Urinary bladder (tissue), 4 donors: ENCODE measurements at places on chromosomes 2 and 18. TPM values are rescaled to one million over a fixed set of nuclear protein-coding genes. Genes with fewer than 3 reads are reported as not detected.
A peak's percentile ranks its signal among the peaks of the same experiment; 100 is the strongest.

DNA sequence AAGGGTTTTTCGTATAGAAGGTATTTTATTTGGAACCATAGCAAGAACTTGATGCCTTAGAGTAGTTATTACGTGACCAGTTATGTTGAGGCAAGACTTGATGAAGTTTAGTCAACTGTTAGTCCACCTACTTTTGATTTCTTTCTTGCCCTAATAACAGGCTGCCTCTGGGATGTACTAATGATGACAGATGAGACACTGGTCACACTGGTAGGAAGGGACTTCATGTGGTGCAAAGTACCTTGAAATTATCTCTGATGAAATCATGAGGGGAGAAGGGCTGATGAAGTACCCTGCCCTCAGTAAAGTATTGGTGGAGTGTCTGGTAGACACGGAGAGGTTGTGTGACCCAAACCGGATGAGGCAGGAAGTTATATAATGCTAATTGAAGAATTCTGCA is 5.4 kb downstream of the DIS3L2 start:
- DNase-seq, result no peak

DNA sequence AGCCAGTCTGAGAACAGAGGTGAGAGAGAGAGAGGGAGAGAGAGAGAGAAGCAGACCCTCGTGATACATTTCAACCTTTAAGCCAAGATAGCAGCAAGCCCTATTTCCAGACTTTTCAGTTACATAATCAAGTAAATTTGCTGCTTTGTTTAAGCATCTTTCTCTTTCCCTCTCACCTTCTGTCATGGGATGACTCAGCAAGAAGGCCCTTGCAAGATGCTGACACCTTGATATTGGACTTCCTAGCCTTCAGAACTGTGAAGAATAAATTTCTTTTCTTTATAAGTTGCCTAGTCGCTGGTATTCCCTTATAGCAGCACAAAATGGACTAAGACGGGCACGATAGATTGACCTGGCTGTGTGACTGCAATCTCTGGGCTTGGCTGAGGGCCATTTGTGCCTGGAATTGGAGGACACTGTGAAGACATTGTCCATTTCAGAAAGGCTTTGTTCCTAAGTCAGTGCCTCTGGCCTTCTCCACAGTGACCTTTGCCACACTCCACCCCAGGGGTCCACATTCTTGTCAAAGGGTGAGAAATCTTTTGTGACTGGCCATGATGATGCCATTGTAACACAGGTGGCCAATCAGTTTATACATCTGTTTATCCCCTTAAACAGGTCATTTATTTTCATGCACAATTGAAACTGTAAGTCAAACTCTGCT is 51.3 kb upstream of the ITSN2 start:
- no peak for DNase-seq

- DNase-seq, result no peak
Observed at GRCh38 chr2:216810399-216811160, 49.3 kb downstream of the TNP1 start.

GRCh38 chr18:47331026-47331425 is 79.6 kb upstream of the SKOR2 start:
- DNase-seq, result peak; percentile 4

C2orf92 gene
- total RNA-seq, result 11.2 TPM

DNA sequence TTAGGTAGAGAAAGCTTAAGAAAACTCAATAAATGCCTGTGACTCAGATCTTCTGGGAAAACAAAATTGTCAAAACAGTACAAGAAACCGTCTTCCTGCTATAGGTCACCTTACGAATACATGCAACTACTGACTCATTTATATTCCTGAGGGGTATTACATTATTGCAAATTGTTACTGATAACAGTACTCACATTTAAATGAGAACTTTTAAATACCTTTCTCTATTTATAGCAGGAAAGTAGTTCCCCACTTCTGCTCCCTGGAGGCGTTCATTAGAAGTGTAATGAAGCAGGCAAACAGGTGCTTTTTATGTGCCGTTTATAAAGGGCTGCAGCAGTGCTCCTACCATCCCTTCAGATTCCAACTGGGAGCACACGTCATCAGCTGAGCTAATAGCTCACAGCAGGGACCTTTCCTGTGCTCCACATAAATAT is 65.1 kb upstream of the RPRM start:
- no peak for DNase-seq

GRCh38 chr2:144099780-144100377 is 420.0 kb downstream of the ZEB2 start:
- no peak for DNase-seq

MRPS5 gene
- total RNA-seq, result 43.5 TPM

ALK gene
- total RNA-seq, result 1.0 TPM

RELCH gene
- 73.3 TPM for total RNA-seq

- DNase-seq, result no peak
Observed at GRCh38 chr18:23105030-23105429, 30.3 kb upstream of the CABLES1 start.

DNA sequence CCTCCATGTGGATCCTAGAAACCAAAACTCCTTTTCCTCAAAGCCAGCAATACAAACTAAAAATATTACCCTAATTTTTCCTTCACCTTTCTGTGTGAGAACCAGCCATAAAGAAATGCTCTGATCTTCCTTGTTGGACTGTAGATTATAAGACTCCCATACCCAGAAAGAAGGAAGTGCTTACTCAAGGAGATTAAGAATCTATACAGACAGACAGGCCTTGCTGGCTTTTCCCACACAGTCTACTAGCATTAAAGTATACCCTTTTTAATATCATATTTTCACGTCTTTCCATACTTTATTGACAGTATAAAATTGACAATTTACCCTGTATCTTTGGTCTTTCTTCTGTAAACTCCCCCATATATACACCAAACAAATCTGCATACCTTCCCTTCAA is 139.0 kb downstream of the GULP1 start:
- DNase-seq, result no peak

- no peak for DNase-seq
Observed at GRCh38 chr18:12398625-12399024, 9.1 kb upstream of the PRELID3A start.

DNA sequence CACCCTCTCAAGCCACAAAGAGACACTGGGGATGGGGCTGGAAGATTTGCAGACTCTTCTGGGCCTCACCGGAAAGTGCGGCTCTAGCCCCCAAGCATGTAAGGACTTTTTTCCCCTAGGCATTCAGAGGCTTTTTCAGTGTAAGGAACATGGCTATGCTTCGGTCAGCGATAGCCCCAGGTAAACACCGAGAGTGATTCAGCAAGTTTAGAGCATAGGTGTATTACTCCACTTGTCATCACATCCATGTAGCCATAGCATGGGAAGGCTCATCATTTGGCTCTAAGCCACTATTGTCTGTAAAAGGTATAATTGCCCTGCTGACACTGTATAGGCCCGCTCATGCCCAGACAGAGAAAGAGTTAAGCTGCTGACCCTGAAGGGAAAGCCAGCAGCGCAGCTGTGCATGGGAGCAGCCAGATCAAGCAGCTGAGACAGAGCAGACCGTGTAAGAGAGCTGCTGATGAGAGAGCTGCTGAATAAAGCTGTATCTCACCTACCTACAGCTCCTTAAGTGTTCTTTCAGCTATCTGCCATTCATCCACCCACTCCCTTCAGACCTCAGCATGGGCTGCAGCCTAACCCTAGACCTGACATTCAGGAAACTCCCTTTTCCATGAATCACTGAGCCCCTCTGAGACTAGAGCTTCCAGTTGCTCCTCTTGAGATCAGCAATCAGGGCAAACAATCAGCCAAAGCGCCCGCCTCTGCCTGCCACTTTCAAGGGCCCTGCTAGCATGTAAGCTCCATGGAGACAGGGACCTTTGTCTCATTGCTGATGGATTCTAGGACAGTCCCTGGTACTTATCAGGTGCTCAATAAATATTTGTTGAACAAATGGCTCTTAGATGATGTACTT is 25.5 kb downstream of the LGALSL start:
- DNase-seq, result no peak

DNA sequence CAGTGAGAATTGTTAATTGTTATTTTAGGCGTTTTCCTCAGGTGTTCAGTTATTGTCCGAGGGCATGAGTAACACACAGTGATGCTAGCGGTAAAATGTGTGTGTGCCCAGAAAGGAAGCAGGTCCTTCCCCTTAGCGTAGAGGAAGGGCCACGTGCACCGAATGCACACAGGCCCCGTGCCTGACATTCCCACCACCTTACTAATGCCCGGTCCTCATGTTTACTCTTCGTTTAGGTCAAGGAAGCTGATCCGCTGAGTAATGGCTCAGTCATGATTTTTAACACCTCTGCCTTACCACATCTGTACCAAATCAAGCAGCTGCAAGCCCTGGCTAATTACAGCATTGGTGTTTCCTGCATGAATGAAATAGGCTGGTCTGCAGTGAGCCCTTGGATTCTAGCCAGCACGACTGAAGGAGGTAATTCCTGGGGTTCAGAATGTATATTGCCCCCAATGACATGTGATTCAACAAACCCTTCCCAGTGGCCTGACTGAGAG is 76.7 kb downstream of the MERTK start:
- no peak for DNase-seq

- DNase-seq, result no peak
Observed at GRCh38 chr2:50443868-50444630, 587.9 kb downstream of the NRXN1 start.

DNA sequence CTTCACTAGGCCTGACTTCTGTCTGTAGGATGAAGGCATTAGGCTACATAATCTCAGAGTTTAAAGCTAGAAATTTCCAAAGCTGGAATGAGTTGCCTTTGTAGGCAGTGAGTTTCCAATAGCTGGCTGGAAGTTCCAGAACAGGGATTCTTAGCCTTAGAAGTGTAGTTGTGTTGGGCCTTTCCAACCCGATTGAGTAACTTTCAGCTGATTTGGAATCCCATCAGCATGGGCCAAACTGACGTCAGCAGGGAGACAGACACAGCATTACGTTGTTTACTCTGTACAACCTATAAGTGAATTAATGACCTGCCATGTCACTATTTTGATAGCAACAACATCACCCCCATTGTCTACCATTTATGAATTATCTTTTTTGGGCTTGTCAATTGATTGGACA is 56.9 kb downstream of the SETBP1 start:
- no peak for DNase-seq

DNA sequence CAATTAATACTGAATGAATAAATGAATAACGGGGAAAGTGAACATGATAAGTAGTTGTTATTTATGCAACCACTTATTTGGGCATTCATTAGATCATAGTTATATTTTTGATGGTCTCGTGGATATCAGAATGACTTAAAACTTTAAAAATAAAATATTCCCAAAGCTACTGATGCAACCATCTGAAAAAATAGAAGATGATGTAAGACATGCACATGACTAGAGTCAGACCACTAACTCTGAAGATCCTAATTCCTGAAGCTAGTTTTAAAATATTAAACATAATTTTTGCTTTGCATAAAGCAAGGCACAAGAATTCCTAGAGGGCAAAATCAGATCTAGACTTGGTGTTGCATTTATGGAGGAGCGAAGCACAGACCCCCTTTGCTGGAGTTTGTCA is 616.1 kb downstream of the IRS1 start:
- DNase-seq, result no peak

GRCh38 chr18:13139885-13140450 is 78.6 kb upstream of the LDLRAD4 start:
- DNase-seq, result no peak

GRCh38 chr2:153221087-153221486 is 257.5 kb downstream of the RPRM start:
- no peak for DNase-seq

C2orf66 gene
- 0.32 TPM for total RNA-seq

UGT1A8 gene
- 0.16 TPM for total RNA-seq

- DNase-seq, result no peak
Observed at GRCh38 chr2:121136323-121136722, 148.7 kb downstream of the TFCP2L1 start.

C2orf80 gene
- 0.37 TPM for total RNA-seq

AFTPH gene
- total RNA-seq, result 60.1 TPM

PRKCE gene
- total RNA-seq, result 29.7 TPM

DNA sequence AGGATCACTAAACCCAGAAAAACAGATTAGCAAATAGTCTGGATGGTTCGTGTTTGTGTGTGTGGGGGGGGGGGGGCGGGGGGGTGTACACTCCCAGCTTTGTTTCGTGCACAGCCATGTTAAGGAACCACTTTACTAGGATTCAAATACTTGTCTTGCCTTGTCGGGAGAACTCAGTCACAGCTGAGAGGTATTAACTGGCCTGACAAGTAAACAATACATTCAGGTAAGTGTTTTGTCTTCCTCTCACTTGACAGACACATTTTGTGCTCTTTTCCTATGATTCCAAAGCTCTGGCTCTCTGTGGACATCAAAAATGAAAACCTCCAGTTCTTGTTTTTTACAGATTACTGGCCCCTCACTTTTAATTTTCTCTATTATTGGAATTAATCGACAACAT is 173.5 kb downstream of the LRP1B start:
- no peak for DNase-seq

CCDC68 gene
- 41.3 TPM for total RNA-seq

GRCh38 chr2:239401881-239402233 is 1.0 kb upstream of the HDAC4 start:
- DNase-seq, result no peak

DNA sequence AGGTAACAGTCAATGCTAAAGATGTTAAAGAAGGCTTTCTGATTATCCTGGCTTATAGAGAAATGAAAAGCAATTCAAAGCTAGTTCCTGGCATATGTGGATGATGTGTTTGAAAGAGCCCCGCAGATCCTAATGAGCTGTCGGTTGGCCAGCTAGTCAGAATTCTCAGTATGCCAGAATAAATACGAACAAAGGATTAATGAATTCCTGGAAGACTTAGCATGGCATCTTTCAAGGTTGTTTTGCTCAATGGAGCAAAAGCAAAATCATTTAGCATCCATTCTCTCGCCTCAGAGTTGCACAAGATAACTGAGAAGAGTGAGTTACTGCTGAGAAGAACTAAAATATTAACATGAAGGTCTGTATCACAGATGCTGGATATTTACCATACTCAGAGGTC is 307.6 kb downstream of the RIT2 start:
- DNase-seq, result no peak

GRCh38 chr18:67143028-67143427 is 373.5 kb downstream of the DSEL start:
- DNase-seq, result no peak

GRCh38 chr2:215695861-215696260 is 260.0 kb upstream of the FN1 start:
- no peak for DNase-seq

- DNase-seq, result no peak
Observed at GRCh38 chr2:70431716-70432347, 121.8 kb downstream of the TGFA start.

DNA sequence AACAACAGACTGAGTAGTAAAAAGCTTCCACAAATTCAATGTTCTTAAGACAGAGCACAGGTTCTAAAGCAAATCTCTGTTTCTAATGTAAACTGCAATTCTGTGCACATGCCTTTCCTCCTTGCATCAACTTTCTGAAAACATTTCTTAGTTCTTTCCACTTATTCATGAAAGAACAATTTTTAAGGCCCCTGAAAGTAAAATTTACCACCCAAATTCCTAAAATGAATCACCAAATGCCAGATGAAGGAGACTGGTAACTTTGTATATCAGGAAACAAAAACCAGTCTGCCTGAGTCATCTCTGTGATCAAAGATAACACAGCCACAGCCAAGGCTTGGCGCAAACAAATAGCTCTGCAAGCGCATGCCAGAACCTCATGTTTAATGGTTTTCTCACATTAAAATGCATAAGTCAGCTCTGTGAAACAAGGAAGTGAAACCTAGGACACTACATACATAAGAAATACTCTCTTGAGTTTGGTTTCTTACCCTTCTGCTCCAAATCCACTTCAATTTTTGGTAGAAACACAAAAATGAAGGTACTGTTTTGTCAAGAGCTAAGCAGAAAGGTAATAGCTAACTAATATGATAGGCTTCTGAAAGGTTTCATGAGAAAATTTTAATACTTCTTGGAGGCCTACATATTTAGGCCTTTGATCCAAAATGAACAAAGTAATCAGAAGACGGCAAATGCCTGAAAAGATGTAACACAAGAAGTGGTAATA is 169.4 kb downstream of the THADA start:
- DNase-seq, result peak; percentile 78
